ENCODE measurements at places on chromosomes 12 and 14. TPM values are rescaled to one million over a fixed set of nuclear protein-coding genes. Genes with fewer than 3 reads are reported as not detected.

The PPM1A gene
- total RNA-seq = 58.2 TPM

The C12orf54 gene
- total RNA-seq = not detected

DNA sequence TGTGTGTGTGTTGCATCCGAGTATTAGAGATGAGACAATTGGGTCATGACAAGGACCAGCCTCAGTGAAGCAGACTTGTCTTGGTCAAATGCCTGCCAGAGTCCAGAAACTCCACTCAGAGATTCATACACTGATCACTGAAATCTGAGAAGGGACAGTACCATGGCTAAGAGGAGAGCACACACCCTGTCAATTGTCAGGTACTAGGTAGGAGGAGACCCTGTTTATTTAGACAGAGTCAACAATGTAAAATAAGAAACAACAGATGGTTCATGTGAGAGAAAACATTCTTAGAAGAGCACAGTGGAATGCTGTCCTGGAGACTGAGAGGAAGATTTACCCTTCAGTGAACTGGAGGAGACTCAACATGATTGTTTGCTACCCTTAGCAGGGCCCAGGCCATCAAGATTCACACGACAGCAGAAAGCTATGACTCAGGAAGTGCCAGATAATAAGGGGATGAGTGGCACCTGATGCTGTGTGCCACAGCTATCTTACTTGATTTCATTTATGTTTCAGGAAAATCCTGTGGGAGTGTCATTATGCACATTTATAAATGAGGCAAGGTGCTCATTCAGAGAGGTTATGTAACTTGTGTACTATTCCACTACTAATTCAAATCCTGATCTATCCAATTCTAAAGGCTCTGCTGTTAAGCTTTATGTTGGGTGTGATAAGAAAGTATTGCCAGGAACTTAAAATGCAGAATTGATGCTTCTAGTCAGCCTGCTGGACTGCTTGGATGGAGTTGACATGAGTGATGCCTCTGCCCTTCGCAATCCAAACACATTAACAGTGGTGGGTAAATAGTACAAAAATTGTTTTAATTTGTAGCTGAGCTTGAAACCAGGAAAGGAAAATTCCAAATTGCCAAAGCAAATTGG lies 136.6 kb upstream of the NEDD1 start:
- DNase-seq = no peak

The LRIG3 gene
- total RNA-seq = 17.6 TPM

GRCh38 chr12:68279227-68280054 lies 26.0 kb upstream of the IL22 start:
- DNase-seq = no peak

The UNG gene
- total RNA-seq = 46.3 TPM

The IL22 gene
- total RNA-seq = not detected

GRCh38 chr14:24996930-24997725 lies 52.8 kb downstream of the STXBP6 start:
- no peak for DNase-seq

DNA sequence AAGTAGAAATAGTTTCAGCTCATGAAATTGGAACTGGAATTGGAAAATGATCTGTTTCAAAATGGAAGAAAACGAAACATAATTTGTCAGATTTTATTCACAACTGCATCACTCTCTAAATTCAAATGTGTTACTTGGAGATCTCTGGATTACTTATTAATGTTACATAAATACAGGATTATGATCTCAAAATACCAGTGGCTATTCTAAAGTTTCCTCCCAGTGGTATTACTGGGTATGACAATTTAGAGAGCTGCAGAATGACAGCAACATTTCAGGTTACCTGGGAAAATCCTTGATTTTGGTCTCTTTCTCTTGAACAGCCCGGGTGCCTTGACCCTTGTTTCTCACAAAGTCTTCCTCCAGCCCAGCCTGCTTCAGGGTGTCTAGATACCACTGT lies 14.2 kb downstream of the FAM161B start:
- DNase-seq = no peak

GRCh38 chr14:85420278-85420677 lies 109.7 kb upstream of the FLRT2 start:
- no peak for DNase-seq

GRCh38 chr12:119720349-119720748 lies 52.4 kb downstream of the PRKAB1 start:
- no peak for DNase-seq

DNA sequence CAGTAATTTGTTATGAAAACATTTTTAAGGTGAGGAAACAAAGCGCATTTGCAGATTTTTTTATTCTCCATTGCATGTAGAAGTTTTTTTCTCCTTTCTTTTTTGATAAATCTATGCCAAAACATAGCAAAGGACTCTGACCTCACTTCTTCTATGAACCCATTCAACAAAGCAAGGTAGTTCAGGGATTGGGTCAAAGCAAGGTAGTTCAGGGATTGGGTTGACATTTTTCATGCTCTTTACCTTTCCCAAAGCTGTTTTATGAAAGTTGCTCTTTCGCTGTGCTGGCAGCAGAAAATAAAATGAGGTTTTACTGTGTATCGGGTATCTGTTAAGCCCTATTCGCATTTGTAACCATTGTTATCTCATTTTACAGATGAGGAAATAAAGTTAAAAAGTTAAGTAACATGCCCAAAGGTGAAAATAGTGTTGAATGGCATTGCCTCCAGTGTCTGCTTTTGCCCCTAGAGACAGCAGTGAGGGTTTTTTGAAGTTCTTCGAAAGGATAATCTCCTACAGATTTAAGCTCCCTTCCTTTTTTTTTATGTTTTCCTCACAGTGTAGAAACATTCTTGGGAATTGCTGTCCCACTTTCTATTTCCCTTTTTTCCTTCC lies 10.6 kb downstream of the STRAP start:
- no peak for DNase-seq

The RND1 gene
- 4.7 TPM for total RNA-seq

DNA sequence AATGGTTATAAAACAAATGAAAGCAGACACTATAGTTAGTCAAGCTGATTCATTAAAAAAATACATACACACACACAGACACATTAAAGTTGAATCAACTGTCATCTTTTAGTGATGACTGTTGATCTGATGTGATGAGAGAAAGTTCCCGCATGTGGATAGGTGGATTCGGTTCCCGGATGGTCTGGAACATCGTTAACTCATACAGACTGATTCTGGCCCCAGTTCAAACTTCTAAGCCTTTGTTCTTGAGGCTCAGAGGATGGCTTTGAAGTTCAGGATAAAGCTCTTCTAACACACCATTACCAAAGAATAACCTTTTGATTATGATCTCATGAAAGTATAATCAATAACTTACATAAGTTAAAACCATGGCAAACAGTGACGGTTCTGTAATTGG lies 27.5 kb downstream of the WIF1 start:
- DNase-seq = no peak

- DNase-seq = peak; percentile 16
Measured at GRCh38 chr12:57576613-57577160, 14.3 kb upstream of the PIP4K2C start.

DNA sequence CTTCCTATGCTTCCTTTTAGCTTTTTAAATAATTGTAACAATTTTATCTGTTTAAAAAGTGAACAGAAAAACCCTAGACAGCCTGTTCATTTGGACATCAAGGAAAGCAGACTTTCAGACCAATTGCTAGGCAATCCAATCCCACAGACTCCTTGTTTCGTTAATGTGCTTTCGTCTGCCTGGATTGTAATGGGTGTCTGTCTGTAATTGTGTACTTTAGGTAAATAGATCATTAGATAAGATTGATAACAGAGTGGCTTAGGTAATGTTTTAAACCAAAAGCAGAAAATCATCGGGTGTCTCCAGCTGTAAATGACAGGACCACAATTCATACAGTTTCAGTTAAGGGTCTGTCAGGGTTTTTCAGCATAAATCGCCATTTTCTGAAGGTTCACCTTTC lies 19.6 kb downstream of the CCDC60 start:
- no peak for DNase-seq

DNA sequence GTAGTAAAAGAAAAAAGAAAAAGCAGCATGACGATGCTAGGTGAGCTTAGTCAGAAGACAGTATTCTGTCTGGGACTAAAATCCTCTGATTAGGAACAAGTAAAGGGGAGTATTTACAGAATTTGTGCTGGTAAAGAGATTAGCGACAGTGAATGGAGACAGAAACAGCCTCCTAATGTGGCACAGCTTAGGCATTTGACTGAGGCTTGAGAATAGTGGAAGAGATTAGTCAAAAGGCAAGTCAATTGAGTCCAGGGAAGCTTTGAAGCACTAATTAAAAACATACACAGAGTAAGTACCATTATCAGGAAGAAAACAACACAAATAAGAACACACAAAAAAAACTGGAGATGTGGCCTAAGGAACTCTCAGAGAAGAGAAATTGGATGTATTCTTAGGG lies 131.9 kb upstream of the CLEC14A start:
- no peak for DNase-seq

- no peak for DNase-seq
Measured at GRCh38 chr14:77965919-77966435, 166.1 kb downstream of the ADCK1 start.

DNA sequence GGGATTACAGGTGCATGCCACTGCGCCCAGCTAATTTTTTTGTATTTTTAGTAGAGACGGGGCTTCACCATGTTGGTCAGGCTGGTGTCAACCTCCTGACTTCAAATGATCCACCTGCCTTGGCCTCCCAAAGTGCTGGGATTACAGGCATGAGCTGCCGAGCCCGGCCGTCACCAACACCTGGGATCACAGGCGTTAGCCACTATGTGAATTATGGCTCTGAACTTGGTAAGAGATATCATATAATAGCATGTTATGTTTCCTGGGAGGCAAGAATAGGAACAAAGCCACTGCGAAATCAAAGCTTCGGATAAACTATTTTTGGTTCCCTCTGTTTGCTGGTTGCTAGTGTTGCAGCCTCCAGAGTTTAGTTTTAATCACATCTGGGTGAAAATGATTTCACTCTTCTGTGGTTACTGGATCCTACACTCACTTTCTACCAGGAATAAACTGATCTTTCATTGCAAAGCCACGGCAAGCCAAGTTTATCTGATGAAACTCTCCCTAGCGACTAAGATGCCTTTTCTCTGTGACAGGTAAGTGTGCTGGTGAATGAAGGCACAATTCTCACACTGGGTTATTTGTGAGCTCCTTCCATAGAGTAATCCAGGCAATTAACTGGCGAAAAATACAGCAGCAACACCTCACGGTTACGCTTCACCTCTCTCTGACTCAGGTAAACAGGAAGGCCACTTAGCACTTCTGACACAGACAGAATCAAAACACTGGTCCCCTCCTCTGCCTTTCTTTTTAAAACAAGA lies 16.7 kb downstream of the SNRNP35 start:
- DNase-seq = no peak

The NELL2 gene
- 0.71 TPM for total RNA-seq

The WNT1 gene
- total RNA-seq = not detected

The RASSF8 gene
- total RNA-seq = 47.0 TPM

DNA sequence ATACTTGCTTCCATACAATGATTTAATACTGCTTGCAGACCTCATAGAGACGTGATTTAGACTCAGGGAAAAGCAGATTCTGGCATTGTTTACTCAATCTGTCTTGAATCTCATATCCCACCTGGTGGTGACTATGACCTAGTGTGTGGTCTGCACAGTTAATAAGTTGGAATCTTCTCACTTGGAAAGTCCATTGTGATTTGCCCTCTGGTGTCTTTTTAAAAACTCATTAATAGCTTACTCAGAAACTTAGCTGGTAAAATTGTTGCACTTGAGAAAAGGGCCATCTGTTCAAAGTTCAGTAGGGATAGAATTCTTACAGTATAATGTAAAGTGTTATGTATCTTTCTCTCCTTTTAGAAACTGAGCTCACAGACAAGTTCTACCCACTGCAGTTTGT lies 106.0 kb downstream of the PELI2 start:
- DNase-seq = no peak

GRCh38 chr12:46368684-46369083 lies 3.9 kb downstream of the SLC38A2 start:
- no peak for DNase-seq

GRCh38 chr12:14774906-14775635 lies 28.2 kb downstream of the WBP11 start:
- DNase-seq = no peak

- DNase-seq = no peak
Measured at GRCh38 chr12:75650100-75650499, 138.7 kb upstream of the KRR1 start.

GRCh38 chr12:119679081-119679480 lies 11.1 kb downstream of the PRKAB1 start:
- DNase-seq = no peak

The TGM1 gene
- total RNA-seq = 0.77 TPM

- DNase-seq = no peak
Measured at GRCh38 chr14:52012635-52013034, 23.3 kb downstream of the RTRAF start.

The OR6C2 gene
- total RNA-seq = not detected

GRCh38 chr12:112344220-112344619 lies 38.0 kb downstream of the HECTD4 start:
- no peak for DNase-seq

The RPL41 gene
- 2,287 TPM for total RNA-seq

GRCh38 chr12:124302241-124302806 lies 7.4 kb downstream of the RFLNA start:
- no peak for DNase-seq

- DNase-seq = no peak
Measured at GRCh38 chr14:30960216-30960615, 65.2 kb upstream of the AP4S1 start.

The ANKRD33 gene
- not detected for total RNA-seq

The ADAMTS20 gene
- total RNA-seq = not detected

- DNase-seq = no peak
Measured at GRCh38 chr14:77557391-77557790, 58.8 kb upstream of the ISM2 start.

GRCh38 chr12:105892362-105892910 lies 246.3 kb downstream of the NUAK1 start:
- no peak for DNase-seq

DNA sequence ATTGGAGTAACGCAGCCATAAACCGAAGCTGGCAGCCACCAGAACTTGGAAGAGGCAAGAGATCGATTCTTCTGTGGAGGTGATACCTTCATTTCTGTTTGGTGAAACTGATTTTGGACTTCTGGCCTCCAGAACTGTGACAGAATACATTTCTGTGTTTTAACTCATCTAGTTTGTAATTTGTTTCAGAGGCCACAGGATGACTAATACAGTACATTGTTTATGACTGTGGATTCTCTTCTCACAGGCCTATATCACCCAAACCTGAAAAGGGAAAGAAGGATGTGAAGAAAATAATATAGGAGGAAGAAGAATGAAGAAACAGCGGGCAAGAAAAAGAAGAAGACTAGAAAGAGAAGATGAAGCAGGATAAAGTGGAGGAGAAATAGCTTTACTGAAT lies 263.8 kb upstream of the DIO2 start:
- DNase-seq = no peak

The CNIH1 gene
- 101 TPM for total RNA-seq

DNA sequence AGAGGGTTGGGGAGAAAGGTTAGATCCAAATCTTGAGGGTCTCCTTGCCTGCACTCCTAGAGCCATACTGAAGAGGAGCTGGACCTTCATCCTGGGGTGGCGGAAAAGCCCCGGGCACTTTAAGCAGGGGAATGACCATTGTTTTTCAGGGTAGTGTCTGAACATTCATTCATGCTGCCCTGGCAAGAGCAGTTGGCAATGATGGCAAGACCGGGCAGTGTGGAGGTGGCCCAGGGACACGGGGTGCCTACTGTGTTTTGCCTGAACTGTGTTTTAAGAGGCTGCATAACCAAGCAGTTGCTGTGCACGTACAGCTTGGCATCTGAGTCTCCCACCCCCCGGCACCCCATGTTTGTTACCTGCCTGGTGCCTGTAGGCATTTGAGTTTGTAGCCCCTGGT lies 14.7 kb downstream of the TPCN1 start:
- peak; percentile 69 for DNase-seq

Measured in mesenteric fat pad (tissue), 1 donor.